ENCODE measurements at places on chromosomes 2 and 18.

DNA sequence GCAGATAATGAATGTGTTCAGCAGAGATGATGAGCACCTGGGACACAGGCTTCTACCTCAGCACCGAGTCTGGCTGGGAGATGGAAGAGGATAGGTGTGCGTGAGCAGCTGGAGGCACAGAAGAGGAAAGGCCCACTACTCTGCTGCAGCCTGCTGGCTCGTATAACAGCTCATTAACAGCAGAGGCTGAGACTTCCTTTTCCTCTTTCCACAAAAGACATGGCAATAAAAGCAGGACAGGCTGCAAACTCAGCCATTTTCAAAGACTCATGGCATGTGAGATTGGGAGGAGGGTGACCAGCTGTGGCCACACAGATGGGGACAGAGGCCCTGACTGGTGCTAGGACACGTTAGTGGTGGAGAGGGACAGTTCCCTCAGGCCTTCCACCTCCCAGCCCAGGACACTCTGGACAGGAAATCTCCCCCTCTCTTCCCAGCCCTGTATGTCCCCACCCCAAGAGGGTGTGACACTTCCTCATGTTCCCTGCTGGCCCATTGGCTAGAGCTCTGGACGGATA lies 60.3 kb downstream of the CACNB4 start:
- no peaks in the 10 kb centered on the region for H3K36me3 ChIP-seq
- H3K4me3 ChIP-seq = no peak overlapping the region
- H3K27me3 ChIP-seq = no peaks in the 10 kb centered on the region
- no peak overlapping the region for H3K27ac ChIP-seq
- DNase-seq = no peak
- H3K4me1 ChIP-seq = no peaks in the 10 kb centered on the region

DNA sequence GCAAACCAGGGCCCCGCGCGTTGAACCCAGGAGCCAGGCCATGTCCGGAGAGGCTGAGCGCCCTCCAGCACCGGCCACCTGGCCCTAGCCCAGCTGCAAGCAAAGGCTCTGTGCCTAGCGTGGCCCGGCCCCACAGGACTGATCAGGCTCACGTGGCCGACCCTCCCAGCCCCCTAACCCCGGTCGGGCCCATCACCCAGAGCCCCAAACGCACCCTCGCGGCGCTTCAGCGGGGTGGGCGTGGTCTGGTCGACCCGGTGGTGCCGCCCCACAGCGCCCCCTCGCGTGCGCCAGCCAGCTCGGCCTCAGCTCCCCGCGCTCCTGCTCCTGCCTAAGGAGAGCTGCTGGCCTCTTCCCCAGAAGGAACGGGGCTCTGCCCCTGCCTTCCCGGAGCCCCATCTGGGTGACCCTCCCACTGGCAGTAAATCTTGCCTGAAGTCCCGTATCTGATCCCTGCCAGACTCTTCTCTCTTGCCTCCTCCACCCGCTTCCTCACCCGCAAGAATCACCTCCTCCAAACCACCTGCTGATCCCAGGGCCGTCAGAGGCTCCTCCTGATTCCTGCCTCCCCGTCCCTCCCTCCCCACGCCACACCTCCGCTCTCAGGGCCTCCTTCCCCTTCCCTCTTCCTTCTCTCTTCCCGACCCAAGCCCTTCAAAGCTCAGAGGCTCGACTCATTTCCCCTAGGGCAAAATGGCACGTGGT lies 12.3 kb upstream of the TEX51 start:
- no peak overlapping the region for H3K27ac ChIP-seq
- H3K4me3 ChIP-seq = no peak overlapping the region
- no peak for DNase-seq
- H3K27me3 ChIP-seq = no peaks in the 10 kb centered on the region
- no peaks in the 10 kb centered on the region for H3K36me3 ChIP-seq

DNA sequence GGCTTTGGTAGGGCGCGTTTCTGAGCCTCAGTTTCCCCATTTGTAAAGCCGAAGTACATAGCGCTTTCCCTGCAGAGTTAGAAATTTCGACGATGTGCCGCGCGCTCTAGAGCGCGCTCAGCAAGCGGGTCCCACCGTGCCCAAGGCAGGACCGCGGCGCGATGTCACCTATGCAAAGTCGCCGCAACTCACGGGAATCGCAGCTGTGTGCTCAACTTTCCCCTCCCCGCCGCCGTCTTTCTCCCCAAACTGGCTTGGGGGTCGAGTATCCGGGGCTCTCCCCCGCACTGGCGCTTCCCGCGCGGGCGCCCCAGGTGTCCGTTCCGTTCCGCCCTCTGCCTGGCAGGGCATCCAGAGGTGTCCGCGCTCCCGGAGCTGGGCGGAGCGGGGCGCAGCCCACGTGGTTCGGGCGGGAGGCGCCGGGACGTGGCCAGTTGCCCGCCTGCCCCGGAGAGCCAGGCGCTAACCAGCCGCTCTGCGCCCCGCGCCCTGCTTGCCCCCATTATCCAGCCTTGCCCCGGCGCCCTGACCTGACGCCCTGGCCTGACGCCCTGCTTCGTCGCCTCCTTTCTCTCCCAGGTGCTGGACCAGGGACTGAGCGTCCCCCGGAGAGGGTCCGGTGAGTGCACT lies at the start of gene MLPH:
TSS of gene MLPH (plus strand) at position 433 of the 630 bp plus-strand sequence. CDS start 6,176 bp downstream, outside the sequence.
- DNase-seq = no peak
- no peaks in the 10 kb centered on the region for H3K36me3 ChIP-seq
- H3K27ac ChIP-seq = no peak within 1 kb of the TSS
- H3K4me1 ChIP-seq = no peaks in the 10 kb centered on the region
- peaks cover 5% of the 10 kb centered on the region for H3K27me3 ChIP-seq

DNA sequence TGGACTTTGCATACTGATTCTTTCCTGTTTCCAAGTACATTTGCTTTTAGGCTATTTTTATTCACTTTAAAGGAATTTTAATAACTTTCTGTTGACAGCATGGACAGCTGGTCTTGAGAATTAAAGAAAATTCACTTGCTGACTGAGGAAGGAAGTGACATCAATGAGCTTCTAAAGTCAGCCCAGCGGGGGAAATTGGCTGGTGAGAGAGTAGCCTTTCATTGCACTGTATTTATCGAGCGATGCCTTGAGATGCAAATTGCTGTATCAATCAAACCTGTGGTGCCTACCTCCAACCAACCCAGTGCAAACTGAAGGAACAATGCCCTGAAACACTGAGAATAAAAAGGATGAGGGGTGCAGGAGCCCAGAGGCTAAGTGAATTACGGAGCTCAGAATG lies 91.4 kb upstream of the AQP4 start:
- H3K27me3 ChIP-seq = no peaks in the 10 kb centered on the region
- no peak overlapping the region for H3K4me3 ChIP-seq
- DNase-seq = no peak
- H3K36me3 ChIP-seq = no peaks in the 10 kb centered on the region
- H3K4me1 ChIP-seq = no peaks in the 10 kb centered on the region
- H3K27ac ChIP-seq = no peak overlapping the region

DNA sequence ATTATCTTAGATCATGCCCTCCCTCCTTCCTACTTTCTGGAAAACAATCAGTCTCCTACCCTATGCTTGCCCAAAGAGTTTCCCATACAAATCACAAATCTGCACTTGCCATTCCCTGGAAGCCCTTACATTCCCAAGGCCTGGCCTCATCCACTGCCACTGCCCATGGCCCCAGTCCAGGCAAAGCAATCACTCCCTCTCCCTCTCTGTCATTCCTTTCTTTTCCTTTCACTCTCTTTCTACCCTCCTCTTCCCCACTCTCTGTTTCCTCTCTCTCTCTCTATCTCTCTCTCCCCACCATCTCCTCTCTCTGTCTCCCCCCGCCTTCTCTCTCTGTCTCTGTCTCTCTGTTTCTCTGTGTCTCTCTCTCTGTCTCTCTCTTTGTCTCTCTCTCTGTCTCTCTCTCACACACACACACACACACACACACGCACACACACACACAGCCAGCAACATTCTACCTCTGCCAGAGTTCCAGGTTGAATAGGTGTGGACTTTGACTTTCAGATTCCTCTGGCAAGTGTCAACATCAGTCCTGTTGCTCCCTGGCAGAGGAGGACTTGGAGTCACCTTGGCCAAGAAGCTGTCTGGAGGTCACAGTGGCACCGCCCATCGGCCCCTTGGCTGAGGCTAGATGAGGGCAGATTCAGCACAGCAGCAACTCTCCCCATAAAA lies 43.7 kb upstream of the NAT8 start:
- H3K4me3 ChIP-seq = no peak overlapping the region
- H3K36me3 ChIP-seq = no peaks in the 10 kb centered on the region
- H3K27ac ChIP-seq = no peak overlapping the region
- H3K4me1 ChIP-seq = no peaks in the 10 kb centered on the region
- H3K27me3 ChIP-seq = no peaks in the 10 kb centered on the region

DNA sequence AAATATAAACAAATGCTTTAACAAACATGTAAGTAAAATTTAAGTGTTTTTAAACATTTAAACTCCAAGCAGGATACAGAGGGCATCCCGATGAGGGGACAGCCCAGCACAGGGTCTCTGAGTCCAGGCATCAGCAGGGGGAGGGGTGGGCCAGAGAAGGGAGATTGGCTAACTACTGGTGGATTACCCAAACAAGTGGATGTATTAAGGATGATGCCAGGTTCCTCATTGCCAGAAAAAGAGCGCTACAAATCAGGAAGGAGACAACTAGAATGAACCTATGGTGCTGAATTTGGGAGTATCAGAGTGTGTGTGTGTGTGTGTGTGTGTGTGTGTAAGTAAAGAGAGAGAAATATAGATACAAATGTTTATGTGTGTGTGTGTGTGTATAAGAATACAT lies 162.0 kb upstream of the RMP24 start:
- no peaks in the 10 kb centered on the region for H3K36me3 ChIP-seq
- no peak overlapping the region for H3K4me3 ChIP-seq
- no peaks in the 10 kb centered on the region for H3K4me1 ChIP-seq
- no peak for DNase-seq
- H3K27ac ChIP-seq = no peak overlapping the region

GRCh38 chr2:39620067-39620466 lies 45.6 kb upstream of the TMEM178A start:
- no peaks in the 10 kb centered on the region for H3K27me3 ChIP-seq
- peak; percentile 31 for DNase-seq
- H3K4me1 ChIP-seq = no peaks in the 10 kb centered on the region
- H3K4me3 ChIP-seq = no peak overlapping the region
- no peaks in the 10 kb centered on the region for H3K36me3 ChIP-seq

GRCh38 chr2:213627054-213627710 lies 342.9 kb downstream of the SPAG16 start:
- no peaks in the 10 kb centered on the region for H3K36me3 ChIP-seq
- H3K27ac ChIP-seq = no peak overlapping the region
- no peaks in the 10 kb centered on the region for H3K4me1 ChIP-seq
- H3K4me3 ChIP-seq = no peak overlapping the region

DNA sequence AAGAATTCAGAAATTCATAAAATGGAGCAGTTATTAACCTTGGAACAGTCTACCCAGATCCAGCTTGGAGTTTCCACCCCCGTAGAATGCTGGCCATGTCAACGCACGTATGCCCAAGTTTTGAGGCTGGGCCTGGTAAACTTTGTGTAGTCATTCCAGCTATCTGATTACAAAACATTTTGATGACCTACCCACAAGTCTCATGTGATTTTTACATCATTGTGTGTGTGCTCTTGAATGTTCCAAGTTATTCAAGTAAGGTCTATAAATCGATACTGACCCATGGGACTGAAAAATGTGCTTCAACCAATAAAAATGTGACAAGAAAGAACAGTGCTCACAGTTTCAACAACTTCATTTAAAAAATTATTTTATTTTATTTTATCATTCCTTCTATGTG lies 32.5 kb upstream of the ICOS start:
- H3K27ac ChIP-seq = no peak overlapping the region
- H3K4me1 ChIP-seq = no peaks in the 10 kb centered on the region
- no peaks in the 10 kb centered on the region for H3K27me3 ChIP-seq
- no peak overlapping the region for H3K4me3 ChIP-seq
- no peaks in the 10 kb centered on the region for H3K36me3 ChIP-seq

GRCh38 chr2:103009871-103010270 lies 248.0 kb downstream of the TMEM182 start:
- H3K4me3 ChIP-seq = no peak overlapping the region
- H3K36me3 ChIP-seq = no peaks in the 10 kb centered on the region
- no peak overlapping the region for H3K27ac ChIP-seq
- no peak for DNase-seq

GRCh38 chr18:61972389-61973264 lies 79.8 kb upstream of the RNF152 start:
- no peaks in the 10 kb centered on the region for H3K27me3 ChIP-seq
- peaks cover 6% of the 10 kb centered on the region for H3K4me1 ChIP-seq
- no peak overlapping the region for H3K27ac ChIP-seq
- no peaks in the 10 kb centered on the region for H3K36me3 ChIP-seq
- no peak for DNase-seq

GRCh38 chr2:105789745-105790460 lies 45.2 kb downstream of the NCK2 start:
- H3K36me3 ChIP-seq = no peaks in the 10 kb centered on the region
- H3K4me1 ChIP-seq = peaks cover 92% of the 10 kb centered on the region
- H3K27ac ChIP-seq = peak overlapping the region; percentile 63
- H3K4me3 ChIP-seq = peak overlapping the region; percentile 38

DNA sequence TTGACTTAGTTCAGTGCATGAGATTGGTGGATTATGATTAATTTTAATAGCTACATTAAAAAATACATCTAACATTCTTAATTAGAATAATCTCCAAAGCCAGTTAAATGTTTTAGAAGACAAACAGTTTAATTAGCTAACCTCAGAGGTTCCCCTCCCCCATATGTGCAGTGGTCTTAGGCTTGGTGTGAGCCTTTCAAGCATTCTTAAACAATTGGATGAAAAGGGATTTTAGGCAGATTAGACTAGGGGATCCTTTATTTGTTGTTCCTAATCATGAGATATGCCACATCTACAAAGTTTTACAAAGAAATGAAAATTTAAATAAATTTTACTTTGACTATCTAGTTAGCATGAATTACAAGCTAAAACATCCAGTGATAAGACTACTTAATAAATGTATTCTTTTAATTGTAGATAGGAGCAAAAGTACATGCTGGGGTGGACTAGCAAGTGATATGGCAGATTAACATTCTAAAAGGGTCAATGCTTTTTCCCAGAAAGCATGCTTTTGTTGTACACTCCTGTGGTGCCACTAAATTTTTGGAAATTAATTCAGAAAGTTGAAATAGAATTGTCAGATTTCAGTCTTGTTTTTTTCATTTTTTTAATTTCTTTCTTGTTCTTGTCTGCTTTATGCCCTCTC lies 42.7 kb upstream of the OTX1 start:
- H3K36me3 ChIP-seq = no peaks in the 10 kb centered on the region
- no peak overlapping the region for H3K27ac ChIP-seq
- H3K27me3 ChIP-seq = no peaks in the 10 kb centered on the region
- DNase-seq = no peak
- H3K4me3 ChIP-seq = no peak overlapping the region
- no peaks in the 10 kb centered on the region for H3K4me1 ChIP-seq

GRCh38 chr2:11279398-11279797 lies 65.0 kb downstream of the ROCK2 start:
- peaks cover 10% of the 10 kb centered on the region for H3K36me3 ChIP-seq
- H3K27me3 ChIP-seq = no peaks in the 10 kb centered on the region
- H3K27ac ChIP-seq = no peak overlapping the region
- H3K4me1 ChIP-seq = no peaks in the 10 kb centered on the region
- H3K4me3 ChIP-seq = no peak overlapping the region
- no peak for DNase-seq

GRCh38 chr2:203070701-203071100 lies 56.0 kb downstream of the NBEAL1 start:
- no peaks in the 10 kb centered on the region for H3K4me1 ChIP-seq
- H3K27me3 ChIP-seq = no peaks in the 10 kb centered on the region
- no peak for DNase-seq
- H3K27ac ChIP-seq = no peak overlapping the region
- H3K4me3 ChIP-seq = no peak overlapping the region
- H3K36me3 ChIP-seq = no peaks in the 10 kb centered on the region

GRCh38 chr18:76621782-76622495 lies 126.9 kb upstream of the ZNF516 start:
- no peak overlapping the region for H3K4me3 ChIP-seq
- DNase-seq = no peak
- no peak overlapping the region for H3K27ac ChIP-seq
- no peaks in the 10 kb centered on the region for H3K4me1 ChIP-seq

Measured in naive thymus-derived CD4-positive, alpha-beta T cell (primary cell).